T47D (cell line): ENCODE measurements at places on chromosomes 3 and 15.

DNA sequence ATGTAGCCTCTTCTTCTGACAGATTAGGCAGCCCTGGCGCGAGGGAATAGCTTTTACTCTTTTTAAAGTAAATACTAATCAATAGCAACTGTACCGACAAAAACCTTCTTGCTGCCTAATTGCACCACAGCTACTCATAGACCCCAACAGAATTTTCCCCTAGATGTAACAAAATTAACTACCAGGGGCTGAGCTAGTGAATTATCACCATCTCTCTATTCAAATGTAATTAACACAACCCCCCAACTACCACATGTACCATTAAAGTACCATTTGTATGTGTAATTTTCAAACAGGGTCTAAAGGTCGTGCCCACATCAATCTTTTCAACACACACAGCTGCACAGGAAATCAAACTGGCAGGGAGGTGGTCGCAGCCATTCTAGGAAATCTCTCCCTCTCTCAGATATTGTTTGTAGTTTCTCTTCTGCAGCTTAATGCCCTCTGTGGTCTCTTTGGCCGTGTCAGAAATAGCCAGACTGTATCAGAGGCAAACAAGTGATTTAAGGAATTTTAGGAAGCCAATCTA lies 322.9 kb downstream of the RORA start:
- no peak for DNase-seq

DNA sequence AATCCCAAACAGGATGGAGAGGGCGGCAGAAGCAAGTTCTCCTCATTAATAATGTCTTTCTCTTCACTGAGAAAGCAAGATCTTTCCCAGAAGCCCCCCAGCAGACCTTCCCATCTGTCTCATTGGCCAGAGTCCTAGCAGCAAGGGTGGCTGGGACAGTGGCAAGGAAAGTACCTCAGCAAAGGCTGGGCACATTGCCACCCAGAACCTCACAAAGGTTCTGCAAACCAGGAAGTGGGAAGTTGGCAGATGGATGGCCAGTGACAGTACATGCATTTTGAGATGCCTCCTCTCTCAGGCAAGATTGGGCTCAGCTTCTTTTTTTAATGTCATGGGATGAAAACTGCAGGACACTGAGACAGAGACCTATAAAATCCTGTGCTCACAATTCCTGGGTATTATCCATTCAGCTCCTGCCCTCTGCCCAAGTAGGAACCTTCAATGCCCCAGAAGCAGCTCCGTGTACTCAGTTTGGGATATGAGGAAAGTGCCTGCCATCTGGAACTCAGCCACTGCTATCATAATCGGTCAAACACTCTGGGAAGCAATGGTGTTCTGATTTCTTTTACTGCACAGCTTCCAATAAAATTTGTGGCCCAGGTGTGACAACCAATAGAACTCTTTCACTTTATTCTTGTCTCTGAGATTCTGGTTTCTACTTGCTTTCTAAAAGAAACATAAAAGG lies 25.5 kb downstream of the DPH3 start:
- no peak for DNase-seq

DNA sequence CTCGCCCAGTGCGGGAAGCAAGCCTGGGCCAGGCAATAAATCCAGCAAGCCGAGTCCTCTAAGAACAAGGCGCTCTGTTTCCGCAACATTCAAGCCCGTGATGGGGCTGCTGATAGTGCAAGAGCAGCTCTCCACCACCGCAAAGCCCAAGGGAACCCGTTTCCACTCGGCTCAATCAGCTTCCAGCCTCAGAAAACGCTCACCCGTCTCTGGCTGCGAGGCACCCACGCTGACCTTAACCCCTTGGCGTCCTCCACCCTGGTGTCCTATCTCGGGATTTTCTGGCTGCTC lies 17.8 kb downstream of the SPATA12 start:
- peak; percentile 36 for DNase-seq

- no peak for DNase-seq
Measured at GRCh38 chr15:47206358-47206978, 510.8 kb upstream of the SEMA6D start.

DNA sequence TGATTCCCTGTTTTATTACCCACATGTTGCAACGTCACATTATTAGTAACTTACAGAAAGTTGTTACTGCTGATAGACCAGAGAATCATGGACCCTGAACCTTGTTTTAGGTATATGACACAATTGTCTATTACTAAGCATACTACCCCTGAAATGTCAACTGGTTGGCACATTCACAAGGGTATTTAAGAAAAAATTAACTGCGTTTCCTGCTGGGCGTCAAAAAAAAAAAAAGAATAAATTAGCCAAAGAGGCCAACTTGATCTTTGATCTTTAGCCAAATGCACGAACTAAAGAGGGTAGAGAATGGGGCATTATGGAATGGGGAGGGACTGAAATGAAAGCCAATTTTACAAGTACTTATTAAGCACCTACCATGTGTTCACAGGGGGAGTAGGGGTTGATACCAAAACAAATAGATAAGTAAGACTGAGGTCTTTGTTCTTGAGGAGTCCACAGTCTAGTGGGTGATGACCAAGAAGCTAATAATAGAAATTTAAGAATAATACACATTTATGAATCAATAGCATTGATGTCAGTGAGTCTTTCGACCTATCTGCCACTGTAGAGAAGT lies 17.8 kb upstream of the MUC13 start:
- no peak for DNase-seq

DNA sequence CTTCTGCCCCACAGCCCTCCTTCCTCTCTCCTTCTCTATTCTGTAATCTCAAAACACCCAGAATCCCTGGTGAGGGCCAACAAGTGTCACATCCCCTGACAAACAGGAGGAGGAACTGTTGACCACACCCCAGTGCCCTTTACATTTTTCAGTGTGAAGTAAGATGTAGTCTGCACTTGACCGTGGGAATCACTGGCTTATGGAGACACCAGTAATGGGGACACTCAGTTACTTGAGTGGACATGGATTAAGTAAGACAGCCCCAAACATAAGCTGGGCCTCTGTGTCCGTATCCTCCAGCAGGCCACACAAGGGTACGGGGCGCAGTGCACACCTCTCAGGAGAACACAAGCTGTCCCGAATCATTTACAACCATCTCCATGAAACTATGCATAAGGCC lies 28.4 kb upstream of the LIMD1 start:
- no peak for DNase-seq
